Left renal pelvis (tissue), 4 donors: ENCODE measurements at places on chromosomes 2 and 18.

DNA sequence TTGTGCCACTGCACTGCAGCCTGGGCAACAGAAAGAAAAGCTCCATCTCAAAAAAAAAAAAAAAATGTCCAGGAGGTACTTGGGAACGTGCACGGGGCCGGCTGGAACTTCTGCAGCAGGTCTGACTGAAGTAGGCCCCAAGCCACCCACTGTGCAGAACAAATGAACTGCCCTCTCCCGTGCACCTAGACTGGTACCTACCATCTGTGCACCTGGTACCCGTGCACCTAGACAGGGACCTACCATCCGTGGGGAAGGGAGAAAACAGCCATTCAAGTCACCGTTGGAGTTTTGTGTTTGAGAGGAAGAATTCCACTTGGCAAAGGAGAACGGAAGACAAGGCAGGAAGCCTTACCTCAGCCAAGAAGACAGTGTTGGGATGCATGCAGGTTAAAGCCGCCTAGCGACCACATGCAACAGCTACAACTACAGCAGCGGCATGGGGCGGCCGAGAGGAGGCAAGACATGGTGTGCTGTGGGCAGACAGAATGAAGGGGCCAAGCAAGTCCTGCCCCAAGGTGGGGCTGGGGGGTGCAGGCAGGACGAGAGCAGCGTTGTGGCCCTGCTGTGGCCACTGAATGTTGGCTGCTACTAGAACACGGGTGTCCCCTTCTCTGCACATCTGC is 16.1 kb downstream of the ST3GAL5 start:
- DNase-seq = no peak

GRCh38 chr2:40304340-40304739 is 147.6 kb downstream of the SLC8A1 start:
- DNase-seq = no peak

DNA sequence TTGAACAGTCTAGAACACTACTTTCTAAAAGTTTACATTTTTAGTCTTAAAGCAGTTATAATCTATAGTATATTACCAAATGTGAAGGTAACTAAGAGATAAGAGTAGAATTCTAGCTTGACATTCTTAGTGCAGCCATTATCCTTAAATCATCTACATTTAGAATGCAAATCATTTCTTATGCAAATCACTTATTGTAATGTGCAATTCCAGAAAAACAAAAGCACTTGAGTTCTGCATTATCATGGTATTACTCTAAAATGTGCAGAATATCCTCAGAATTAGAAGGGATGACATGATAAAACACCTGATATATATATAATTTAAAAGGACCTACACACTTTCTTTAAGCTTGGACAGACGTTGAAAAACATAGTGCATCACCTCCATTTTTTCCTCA is 712 bp upstream of the LRRTM4 start:
- DNase-seq = no peak

DNA sequence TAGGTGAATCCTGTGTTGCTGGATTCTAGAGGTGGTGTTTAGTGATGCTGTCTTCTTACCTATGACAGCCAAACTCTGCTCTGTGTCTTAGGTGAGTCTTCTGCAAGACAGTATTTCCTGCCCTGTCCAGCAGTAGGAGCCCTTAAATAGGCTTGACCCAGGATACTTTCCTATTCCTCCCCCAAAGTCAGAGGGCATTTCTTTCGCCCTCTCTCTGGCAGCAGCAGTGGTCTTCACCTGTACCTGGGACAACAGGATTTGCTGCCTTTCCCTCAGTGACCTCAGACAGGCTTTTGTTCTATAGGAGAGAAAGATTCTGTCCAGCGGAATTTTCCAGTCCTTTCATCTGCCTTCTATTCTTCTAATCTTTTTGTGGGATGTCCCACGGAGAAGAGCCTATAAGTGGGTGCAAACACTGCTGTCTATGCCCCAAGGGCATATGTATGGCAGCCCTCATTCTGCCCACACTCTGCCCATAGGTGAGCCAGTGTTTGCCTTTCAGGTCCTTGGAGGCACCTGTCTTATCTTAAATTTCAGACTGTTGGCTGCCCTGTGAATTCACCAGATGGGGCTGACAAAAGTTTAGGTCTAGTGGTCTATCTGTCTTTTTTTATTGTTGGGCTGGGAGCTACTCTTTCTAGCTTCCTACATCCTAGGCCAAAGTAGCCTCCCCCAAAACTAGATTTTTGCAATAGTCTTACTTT is 177.3 kb upstream of the SPOPL start:
- no peak for DNase-seq

DNA sequence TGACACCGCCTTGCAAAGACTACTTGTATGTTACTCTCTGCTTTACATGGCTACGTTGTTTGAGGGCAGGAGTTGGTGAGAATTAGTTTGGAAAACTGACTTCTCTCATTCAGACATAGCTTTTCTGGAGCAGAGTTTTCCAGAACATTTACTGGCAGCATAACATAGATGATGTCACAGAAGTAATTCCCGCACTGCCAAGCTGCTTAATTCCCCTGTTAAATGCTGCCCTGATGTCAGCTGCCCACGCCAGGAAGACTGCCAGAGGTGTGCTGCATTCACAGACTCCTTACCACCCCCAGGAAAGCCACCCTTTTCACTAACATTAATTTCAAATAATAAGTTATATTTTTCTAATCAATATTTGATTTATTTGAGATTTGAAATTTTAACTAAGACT is 24.7 kb upstream of the PTPN2 start:
- no peak for DNase-seq

- DNase-seq = no peak
These were observed 135.8 kb upstream of the FN1 start for GRCh38 chr2:215571689-215572088.

- no peak for DNase-seq
These were observed 7.5 kb downstream of the RALBP1 start for GRCh38 chr18:9482790-9483189.

DNA sequence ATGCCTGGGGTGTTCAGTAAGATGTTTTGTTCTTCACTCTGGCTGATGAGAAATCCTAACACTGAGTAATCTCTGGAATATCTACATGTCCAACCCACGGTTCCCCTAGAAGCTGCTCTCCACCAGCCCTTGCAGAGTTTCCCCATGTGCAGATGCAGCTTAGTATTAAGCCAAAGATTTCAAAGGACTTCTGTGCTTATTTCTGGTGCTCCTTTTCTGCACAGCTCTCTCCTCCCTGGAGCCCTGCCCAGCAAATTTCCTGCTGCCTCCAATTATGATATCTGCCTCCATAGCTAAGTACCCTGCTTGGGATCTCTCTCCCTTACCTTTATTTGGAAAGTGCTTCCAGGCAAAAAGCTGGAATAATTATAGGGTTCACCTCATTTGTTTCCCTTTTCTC is 949.3 kb downstream of the BCL11A start:
- DNase-seq = no peak

DNA sequence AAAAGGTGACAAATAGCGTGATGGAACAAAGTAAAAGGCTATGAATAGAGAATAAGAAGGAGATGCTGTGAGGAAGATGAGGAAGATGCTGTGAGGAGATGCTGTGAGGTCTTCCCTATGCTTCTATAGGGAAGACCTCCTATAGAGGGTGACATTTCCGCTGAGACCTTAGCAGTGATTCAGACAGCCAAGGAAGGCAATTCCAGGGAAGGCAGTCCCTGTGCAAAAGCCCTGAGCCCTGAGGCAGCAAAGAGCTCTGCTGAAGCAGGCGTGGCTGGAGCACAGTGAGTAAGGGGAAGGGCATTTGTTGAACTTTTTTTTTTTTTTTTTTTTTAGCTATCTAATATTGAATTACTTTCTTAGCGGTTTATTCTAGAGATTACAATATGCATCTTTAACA is 142.7 kb upstream of the FOSL2 start:
- DNase-seq = no peak

DNA sequence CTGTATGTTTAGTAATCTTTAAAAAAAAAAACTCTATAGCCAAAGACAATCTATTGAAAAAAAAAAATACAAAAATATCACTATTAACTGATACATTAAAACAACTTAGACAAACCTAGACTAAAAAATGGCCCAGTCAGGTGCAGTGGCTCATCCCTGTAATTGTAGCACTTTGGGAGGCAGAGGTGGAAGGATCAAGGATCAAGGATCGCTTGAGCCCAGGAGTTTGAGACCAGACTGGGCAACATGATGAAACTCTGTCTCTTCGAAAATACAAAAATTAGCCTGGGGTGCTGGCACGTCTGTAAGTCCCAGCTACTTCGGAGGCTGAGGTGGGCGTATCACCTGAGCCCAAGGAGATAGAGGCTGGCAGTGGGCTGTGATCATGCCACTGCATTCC is 16.1 kb downstream of the ESCO1 start:
- no peak for DNase-seq

DNA sequence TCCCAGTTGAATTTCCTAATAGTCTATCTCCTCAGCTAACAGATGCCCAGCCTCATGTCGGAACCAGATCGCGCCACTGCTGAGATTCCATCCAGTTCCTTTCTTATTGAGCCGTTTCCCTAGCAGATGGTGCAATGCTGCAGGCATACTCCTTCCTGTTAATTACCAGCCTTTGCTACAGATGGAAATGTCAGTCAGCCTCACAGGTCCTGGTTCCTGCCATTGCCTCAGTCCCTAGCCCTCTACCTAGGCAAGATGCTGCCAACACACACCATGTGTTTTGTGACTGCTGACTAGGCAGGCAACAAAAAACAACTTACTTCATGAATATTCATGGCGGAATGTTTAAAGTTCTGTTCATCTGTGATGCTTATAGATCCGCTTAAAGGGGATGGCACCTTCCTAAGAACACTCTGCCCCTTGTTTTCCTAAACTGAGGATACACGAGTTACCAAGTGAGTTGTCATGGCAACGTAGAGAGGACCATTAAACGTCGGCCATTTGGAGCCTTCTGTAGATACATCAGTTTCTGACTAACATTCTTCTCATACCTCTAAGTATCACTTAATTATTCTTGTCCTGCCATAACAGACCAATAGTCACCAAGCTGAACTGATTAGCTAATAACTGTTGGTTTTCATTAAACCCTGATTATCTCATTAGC is 749.5 kb downstream of the RNF144A start:
- DNase-seq = no peak

- no peak for DNase-seq
These were observed 122.1 kb downstream of the PKP4 start for GRCh38 chr2:158578703-158579330.

GRCh38 chr18:12543697-12544096 is 114.2 kb downstream of the SPIRE1 start:
- no peak for DNase-seq

GRCh38 chr2:61377046-61377445 is 93.8 kb downstream of the USP34 start:
- no peak for DNase-seq

GRCh38 chr2:204948822-204949221 is 403.5 kb downstream of the PARD3B start:
- no peak for DNase-seq

DNA sequence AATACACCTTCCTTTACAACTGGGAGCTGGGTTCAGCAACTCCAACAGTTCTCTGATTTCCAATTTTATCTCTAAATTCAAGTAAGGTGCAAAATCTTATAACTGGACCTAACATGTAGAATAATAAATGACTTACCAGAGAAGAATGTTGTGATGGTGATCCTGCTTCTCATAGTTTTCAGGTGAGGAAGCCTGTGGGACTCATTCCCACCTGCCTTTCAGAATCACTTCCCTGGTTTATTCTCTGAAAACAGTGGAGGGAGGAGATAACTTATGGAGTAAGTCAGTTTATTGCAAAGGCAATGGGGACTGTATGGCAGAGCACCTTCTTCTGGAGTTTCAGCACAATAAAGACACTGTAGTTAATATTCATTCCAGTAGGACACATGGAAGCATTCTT is 1188.2 kb upstream of the FAM98A start:
- no peak for DNase-seq

DNA sequence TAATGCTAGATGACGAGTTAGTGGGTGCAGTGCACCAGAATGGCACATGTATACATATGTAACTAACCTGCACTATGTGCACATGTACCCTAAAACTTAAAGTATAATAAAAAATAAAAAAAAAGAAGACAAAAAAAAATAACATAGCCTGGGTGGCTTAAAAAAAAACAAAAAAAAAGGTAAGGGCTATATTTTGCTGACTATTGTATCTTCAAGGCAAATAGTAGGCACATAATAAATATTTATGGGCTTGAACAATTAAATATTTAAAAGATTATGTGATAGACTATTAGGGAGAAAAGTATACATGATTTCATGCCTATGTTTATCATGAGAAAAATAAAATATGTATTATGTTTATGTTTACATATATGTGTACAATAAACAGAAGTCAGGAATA is 99.4 kb downstream of the CCDC148 start:
- no peak for DNase-seq

- DNase-seq = no peak
These were observed 239.2 kb upstream of the KCNJ3 start for GRCh38 chr2:154459286-154459685.

DNA sequence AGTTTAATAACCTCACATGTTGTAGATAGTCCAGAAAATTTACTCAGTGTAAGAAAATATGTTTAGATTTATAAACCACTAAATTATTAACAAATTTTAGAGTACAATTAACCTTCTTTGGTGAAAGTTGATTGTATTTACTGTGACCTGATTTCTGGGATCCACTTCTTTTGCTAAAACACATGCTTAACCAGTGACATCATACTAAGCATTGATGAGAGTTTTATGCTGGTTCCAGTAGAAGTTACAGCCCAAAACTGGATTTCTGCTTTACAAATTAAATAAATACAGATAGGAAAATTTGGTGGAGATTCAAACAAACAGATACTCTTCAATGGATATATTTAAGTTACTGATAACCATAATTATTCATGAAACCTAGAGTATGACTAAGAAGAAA is 40.9 kb downstream of the RBBP8 start:
- no peak for DNase-seq

GRCh38 chr18:6782861-6783260 is 53.3 kb downstream of the ARHGAP28 start:
- no peak for DNase-seq

DNA sequence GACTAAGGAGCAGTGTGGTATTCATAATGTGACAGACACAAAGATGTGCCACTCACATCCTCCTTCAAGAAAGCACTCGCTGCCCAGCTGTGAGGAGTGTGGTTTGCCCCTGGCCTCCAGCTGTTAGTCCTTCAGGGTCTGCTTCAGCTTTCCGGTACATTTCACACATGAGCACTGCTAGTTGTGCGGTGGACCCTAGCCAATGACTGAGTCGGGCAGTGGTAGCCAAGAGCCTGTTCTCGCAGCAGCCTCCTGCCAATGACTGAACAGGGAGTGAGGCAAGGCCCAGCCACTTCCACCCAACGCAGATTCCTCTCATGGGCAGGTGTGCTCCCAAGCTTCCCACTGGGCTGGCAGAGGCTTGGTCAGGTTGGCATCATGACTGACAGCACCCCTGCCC is 254.3 kb downstream of the RBM43 start:
- no peak for DNase-seq

- no peak for DNase-seq
These were observed 192.2 kb downstream of the NCK2 start for GRCh38 chr2:105936954-105937353.

- DNase-seq = no peak
These were observed 617.0 kb upstream of the CDH2 start for GRCh38 chr18:28793901-28794300.

DNA sequence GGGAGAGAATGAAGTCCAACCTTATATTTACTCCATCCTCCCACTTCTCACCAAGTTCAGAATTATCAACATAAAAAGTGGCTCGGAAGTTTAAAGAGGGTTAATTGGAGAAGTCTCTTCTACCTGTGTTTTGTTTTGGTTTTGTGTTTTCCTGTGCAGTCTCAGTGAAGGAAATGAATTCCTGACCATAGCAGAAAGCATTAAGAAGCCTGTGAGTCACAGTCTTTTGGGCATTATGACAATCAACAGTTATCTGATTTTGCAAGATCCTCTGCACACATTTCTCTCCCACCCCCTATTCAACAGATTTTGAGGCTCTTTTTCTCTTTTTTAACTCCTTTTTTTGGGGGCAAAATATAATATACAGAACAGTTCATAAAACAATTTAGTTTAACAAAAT is 8.6 kb upstream of the RPL37A start:
- DNase-seq = no peak
